ENCODE measurements at places on chromosomes 7 and 10.

- DNase-seq, result peak; percentile 93
Observed at GRCh38 chr7:73557108-73557396, 438 bp downstream of the BCL7B start.

- DNase-seq, result no peak
Observed at GRCh38 chr7:130904031-130904757, 170.2 kb upstream of the KLF14 start.

DNA sequence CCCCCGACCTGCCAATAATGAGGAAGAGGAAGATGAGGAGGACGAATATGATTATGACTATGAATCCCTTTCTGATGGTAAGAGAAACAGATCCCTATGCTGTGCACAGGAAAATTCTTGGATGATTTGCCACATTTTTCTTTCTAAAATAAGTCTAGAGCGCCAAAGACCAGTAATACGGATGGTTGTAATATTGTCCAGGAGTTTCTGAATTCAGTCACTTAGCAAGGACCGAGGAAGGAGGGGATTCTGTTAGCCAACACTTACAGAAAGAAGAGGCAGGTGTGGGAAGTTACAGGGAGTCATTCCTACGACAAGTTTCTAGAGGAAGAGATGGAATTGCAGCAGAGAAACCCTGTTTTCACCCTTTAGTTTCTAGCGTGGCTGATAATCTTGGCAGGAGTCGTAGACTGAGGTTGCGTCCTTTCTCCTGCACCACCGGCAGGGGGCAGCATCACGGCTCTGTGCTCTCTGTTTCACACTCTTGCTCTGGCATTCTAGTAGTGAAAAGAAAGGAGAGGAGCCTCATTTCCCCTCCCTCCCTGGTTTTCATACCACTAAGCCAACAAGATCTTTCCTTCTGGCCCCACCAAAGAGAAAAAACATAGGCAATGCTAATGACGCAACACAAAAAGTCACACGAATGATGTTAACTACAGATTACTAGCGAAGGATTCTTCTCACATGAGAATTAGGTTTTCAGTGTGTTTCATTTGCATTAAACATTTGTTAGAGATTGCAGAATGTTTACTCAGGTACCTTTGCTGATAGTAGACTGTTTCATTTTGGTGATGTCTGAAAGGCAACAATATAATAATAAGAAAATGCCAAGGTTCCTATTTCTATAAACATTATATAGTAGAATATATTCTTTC, 82.7 kb downstream of the NOC3L start:
- DNase-seq, result peak; percentile 21

- no peak for DNase-seq
Observed at GRCh38 chr7:51665045-51665780, 348.6 kb upstream of the COBL start.

GRCh38 chr10:106764360-106764759, 400.1 kb downstream of the SORCS1 start:
- no peak for DNase-seq

GRCh38 chr7:128389618-128390329, 20.0 kb downstream of the IMPDH1 start:
- no peak for DNase-seq

DNA sequence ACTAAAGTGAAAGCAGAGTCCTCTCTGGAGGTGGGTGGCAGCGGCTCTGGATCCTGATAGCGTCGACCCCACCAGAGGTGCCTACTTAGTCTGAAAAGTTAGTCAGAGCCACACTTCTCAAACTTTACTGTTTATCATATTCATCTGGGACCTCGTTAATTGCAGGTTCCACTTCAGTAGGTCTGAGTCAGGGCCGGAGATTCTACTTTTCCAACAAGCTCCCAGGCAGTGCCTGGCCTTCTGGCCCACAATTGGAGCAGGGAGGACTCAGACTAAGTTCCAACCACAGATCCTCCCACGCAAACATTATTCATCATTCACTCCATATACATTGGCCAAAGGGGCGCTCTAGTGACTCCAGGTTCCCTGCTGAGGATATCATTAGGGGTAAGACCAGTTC, 78.1 kb downstream of the VSTM4 start:
- DNase-seq, result no peak

GRCh38 chr10:30705101-30705624, 75.6 kb upstream of the LYZL2 start:
- no peak for DNase-seq

All from NCI-H2107 (cell line).